ENCODE measurements at places on chromosomes 7 and 10.

- no peak for DNase-seq
These were observed 6.2 kb upstream of the PSTK start for GRCh38 chr10:122974023-122974422.

- no peak for DNase-seq
These were observed 310.2 kb upstream of the LRRN3 start for GRCh38 chr7:110780712-110781111.

- peak; percentile 71 for DNase-seq
These were observed 754 bp downstream of the SEMA3D start for GRCh38 chr7:85186083-85186520.

- no peak for DNase-seq
These were observed 99.1 kb downstream of the SAMD9 start for GRCh38 chr7:93018716-93019115.

GRCh38 chr7:28269700-28270361 lies 89.2 kb upstream of the JAZF1 start:
- DNase-seq, result no peak
